Caudate nucleus (tissue), 63 donors: ENCODE measurements at places on chromosomes 1 and 21.

- DNase-seq = no peak
Measured at GRCh38 chr1:19635646-19636045, 8.5 kb upstream of the NBL1 start.

DNA sequence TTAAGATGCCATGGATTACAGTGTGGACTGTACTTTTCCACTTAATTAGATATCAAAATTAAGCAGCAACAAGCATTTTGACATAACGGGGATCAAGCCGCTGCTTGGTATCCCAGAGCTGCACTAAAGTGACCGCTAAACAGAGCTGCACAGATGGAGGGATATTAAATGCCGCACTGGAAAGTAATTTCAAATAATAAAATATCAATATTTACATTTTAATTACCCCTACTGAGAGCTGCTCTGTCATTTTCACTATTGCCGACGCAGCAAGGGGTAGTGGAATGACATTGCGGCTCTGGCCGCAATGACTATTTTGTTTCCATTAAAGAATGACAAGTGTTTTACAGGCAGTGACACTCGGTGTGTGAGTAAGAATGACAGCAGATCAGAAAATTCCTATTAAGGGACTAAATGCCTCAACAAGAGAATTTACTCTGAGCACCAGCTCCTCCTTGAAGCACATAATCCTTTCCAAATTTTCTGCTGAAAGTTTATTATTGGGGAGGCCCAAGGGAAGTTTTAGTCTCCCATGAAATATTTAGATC, 109.1 kb upstream of the USH2A start:
- no peak for DNase-seq

DNA sequence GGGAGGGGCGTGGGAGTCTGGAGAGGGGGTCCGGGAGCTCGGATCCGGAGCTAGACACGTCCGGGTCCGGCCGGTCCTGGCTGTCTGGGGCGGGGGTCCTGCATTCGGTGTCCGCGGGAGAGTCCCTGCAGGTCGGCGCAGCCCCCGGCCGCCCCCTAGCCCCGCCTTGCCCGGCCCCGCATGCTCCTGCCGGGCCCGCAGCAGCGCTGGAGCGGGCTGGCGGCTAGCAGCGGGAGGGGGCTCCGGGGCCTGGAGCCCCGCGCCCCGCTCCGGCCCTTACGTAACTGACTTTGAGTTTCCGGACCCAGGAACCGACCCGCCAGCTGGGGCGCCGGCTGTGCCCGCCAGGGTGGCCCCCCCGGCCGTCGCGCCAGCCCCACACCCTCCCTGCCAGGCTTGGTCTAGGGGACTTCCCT, 26.9 kb upstream of the EPB41 start:
- no peak for DNase-seq

- no peak for DNase-seq
Measured at GRCh38 chr1:170175041-170175440, 29.3 kb downstream of the NTMT2 start.

GRCh38 chr21:41931041-41931451, 22.8 kb downstream of the C2CD2 start:
- DNase-seq = no peak

GRCh38 chr1:201072149-201072548, 40.1 kb downstream of the CACNA1S start:
- DNase-seq = no peak

DNA sequence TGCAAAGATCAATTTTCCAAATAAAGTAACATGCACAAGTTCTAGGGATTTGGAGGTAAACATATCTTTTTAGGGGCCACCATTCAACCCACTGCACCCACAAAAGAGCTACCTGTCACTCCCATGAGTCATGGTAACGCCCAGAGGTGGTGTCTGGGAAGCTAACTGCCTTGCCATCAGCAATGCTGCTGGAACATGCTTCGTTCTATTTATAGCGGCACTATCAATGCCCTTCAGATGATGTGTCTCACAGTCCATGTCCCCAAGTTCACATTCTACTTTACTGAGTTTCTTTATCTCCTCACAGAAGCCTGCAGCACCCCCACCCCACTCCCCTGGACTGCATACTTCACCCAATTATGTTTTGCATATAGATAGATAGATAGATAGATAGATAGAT, 95.4 kb downstream of the LPAR3 start:
- DNase-seq = no peak

- no peak for DNase-seq
Measured at GRCh38 chr1:111992476-111992875, 3.0 kb upstream of the KCND3 start.

GRCh38 chr1:198620951-198621824, 17.7 kb upstream of the PTPRC start:
- DNase-seq = no peak

- no peak for DNase-seq
Measured at GRCh38 chr1:38615680-38616079, 243.9 kb downstream of the RRAGC start.

- no peak for DNase-seq
Measured at GRCh38 chr1:162222730-162223129, 153.2 kb downstream of the NOS1AP start.

DNA sequence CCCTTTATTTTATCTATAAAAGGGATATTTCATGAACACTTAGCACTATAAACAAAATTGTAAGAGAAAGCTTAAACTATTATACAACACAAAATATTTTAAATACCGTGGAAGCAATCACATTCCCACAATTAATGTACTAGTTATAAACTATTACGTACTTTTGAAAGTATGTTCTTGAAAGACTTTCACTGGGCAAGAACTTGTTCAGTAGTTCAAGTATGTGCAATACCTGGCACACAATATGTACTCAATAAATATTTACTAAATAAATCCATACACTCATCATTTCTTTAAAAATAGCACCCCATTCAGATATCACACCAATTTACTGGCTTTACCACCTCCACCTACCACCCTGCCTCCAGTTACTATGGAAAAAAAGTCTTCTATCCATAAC, 12.6 kb upstream of the FMO2 start:
- no peak for DNase-seq

- DNase-seq = no peak
Measured at GRCh38 chr1:44270686-44271628, 57.7 kb downstream of the DMAP1 start.
